ENCODE measurements at places on chromosomes 5 and 9. TPM values are rescaled to one million over a fixed set of nuclear protein-coding genes. Genes with fewer than 3 reads are reported as not detected.
A peak's percentile ranks its signal among the peaks of the same experiment; 100 is the strongest.

SOWAHA gene
- 0.47 TPM for total RNA-seq

ZDHHC12 gene
- total RNA-seq: 54.4 TPM

NR6A1 gene
- total RNA-seq: 1.7 TPM

ENTPD8 gene
- total RNA-seq: not detected

FLT4 gene
- total RNA-seq: 0.86 TPM

BAAT gene
- 0.08 TPM for total RNA-seq

LIFR gene
- 0.10 TPM for total RNA-seq

TTC39B gene
- 23.8 TPM for total RNA-seq

- no peak overlapping the region for H3K27ac ChIP-seq
- H3K4me1 ChIP-seq: no peaks in the 10 kb centered on the region
- H3K27me3 ChIP-seq: no peaks in the 10 kb centered on the region
- no peaks in the 10 kb centered on the region for H3K36me3 ChIP-seq
- H3K4me3 ChIP-seq: no peak overlapping the region
Measured at GRCh38 chr5:45627076-45627656, 69.0 kb downstream of the HCN1 start.

GRCh38 chr5:79053321-79053720, 16.2 kb downstream of the DMGDH start:
- H3K4me1 ChIP-seq: no peaks in the 10 kb centered on the region
- H3K27me3 ChIP-seq: peaks cover 12% of the 10 kb centered on the region
- no peak for DNase-seq
- H3K36me3 ChIP-seq: no peaks in the 10 kb centered on the region

DNA sequence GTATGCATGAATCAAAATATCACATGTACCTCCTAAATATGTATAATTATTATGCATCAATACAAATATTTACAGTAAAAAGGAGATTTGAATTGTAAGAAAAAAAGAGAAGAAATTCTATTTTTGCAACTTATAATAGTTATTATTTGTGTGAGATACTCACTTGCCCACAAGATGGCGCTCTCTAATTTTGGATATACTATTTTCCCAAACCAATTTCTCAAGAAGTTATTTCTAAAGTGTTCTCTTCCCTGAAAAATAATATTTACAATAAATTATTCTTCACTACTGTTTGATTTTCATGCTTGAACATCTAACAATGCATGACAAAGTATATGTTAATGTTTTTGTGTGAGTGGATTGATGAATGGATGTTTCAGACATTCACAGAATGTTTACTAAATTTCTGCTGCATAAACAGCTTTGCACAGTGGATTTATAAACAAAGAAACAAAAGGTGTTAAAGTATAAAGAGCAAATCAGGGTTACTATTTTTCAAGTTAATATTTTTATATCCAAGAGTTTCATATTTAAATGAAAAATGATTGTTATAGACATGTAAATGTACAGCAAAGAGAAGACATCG, 503.4 kb downstream of the PDE4D start:
- H3K36me3 ChIP-seq: no peaks in the 10 kb centered on the region
- no peak overlapping the region for H3K27ac ChIP-seq
- H3K4me3 ChIP-seq: no peak overlapping the region
- H3K4me1 ChIP-seq: no peaks in the 10 kb centered on the region

- H3K36me3 ChIP-seq: no peaks in the 10 kb centered on the region
- peaks cover 3% of the 10 kb centered on the region for H3K27me3 ChIP-seq
- no peak for DNase-seq
Measured at GRCh38 chr9:138063033-138063432, 185.5 kb downstream of the CACNA1B start.

- H3K36me3 ChIP-seq: no peaks in the 10 kb centered on the region
- H3K4me1 ChIP-seq: no peaks in the 10 kb centered on the region
- no peaks in the 10 kb centered on the region for H3K27me3 ChIP-seq
- H3K4me3 ChIP-seq: no peak overlapping the region
- DNase-seq: no peak
Measured at GRCh38 chr9:73515216-73515615, 363.6 kb downstream of the ANXA1 start.

- peaks cover 32% of the 10 kb centered on the region for H3K4me1 ChIP-seq
- peaks cover 2% of the 10 kb centered on the region for H3K36me3 ChIP-seq
- H3K27ac ChIP-seq: no peak overlapping the region
- DNase-seq: no peak
Measured at GRCh38 chr5:134595458-134595838, 37.2 kb downstream of the SAR1B start.

- H3K27ac ChIP-seq: no peak overlapping the region
- H3K4me3 ChIP-seq: no peak overlapping the region
- H3K36me3 ChIP-seq: no peaks in the 10 kb centered on the region
- H3K4me1 ChIP-seq: no peaks in the 10 kb centered on the region
Measured at GRCh38 chr5:58183078-58183785, 276.7 kb downstream of the PLK2 start.

- no peak for DNase-seq
- H3K27me3 ChIP-seq: peaks cover 17% of the 10 kb centered on the region
- no peak overlapping the region for H3K4me3 ChIP-seq
Measured at GRCh38 chr5:98742396-98743073, 30.9 kb upstream of the RGMB start.

DNA sequence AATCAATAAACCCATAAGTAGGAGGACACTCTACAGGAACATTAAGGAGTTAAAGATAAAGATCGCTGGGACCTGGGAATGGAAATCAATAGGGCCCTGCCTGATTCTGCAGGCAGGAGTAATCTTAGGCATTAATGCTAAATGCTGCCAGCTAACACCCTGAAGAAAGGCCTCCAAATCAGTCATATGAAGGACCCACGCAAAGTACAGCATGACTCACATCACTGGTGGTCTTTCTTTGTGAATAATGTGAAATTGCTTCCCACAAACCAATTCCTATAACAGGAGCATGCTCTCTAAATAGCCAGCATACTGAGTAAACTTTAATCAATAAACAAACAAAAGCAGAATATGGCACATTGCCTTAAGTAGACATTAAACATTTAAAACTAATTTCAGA, 172.3 kb downstream of the SEMA5A start:
- no peaks in the 10 kb centered on the region for H3K36me3 ChIP-seq
- DNase-seq: no peak
- no peaks in the 10 kb centered on the region for H3K4me1 ChIP-seq
- no peak overlapping the region for H3K27ac ChIP-seq
- no peaks in the 10 kb centered on the region for H3K27me3 ChIP-seq

GRCh38 chr5:179836225-179837019, 15.7 kb downstream of the SQSTM1 start:
- peaks cover 16% of the 10 kb centered on the region for H3K4me1 ChIP-seq
- peaks cover 35% of the 10 kb centered on the region for H3K36me3 ChIP-seq
- H3K4me3 ChIP-seq: peak overlapping the region; percentile 48
- H3K27ac ChIP-seq: peak overlapping the region; percentile 77
- DNase-seq: peak; percentile 52

DNA sequence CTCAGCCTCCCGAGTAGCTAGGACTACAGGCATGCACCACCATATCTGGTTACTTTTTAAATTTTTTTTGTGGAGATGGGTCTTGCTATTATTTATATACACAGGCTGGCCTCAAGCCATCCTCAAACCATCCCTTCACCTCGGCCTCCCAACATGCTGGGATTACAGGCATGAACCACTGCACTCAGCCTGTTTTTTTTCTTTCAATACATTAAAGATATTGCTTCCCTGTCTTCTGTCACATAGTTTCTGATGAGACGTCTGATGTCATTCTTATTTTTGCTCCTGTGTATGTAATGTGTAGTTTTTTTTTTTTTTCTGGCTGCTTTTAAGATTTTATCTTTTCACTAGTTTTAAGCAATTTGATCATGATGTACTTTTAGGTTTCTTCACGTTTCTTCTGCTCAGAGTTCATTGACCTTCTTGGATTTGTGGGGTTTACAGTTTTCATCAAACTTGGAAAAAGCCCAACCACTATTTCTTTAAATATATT, 11.4 kb upstream of the RGS3 start:
- H3K4me1 ChIP-seq: peaks cover 10% of the 10 kb centered on the region
- H3K27me3 ChIP-seq: peaks cover 6% of the 10 kb centered on the region
- no peak for DNase-seq

GRCh38 chr5:29889051-29889450, 1304.4 kb upstream of the CDH6 start:
- no peak for DNase-seq
- no peaks in the 10 kb centered on the region for H3K27me3 ChIP-seq
- H3K27ac ChIP-seq: no peak overlapping the region
- H3K4me1 ChIP-seq: no peaks in the 10 kb centered on the region
- no peaks in the 10 kb centered on the region for H3K36me3 ChIP-seq

DNA sequence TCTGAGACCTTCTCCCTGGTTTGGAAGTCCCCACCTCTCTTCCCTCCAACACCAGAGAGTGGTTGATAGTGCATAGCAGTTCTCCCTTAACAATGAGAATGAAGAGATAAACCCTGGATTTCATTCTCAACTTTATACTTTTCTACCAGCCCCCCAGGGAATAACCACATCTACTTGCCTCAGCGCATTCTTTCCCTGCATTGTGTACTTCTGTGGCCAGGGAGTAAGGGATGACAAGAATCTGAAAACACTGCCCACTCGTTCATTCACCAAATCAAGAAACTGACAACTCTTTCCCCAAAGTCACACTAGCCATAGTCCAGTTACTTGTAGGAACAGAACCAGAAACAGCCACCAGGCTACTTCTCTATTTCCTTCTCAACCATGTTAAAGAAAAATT, 46.0 kb upstream of the SPIN1 start:
- no peaks in the 10 kb centered on the region for H3K36me3 ChIP-seq
- DNase-seq: no peak
- no peak overlapping the region for H3K27ac ChIP-seq
- H3K4me3 ChIP-seq: no peak overlapping the region
- H3K27me3 ChIP-seq: peaks cover 3% of the 10 kb centered on the region

- H3K36me3 ChIP-seq: no peaks in the 10 kb centered on the region
- no peak overlapping the region for H3K27ac ChIP-seq
- no peak overlapping the region for H3K4me3 ChIP-seq
- H3K27me3 ChIP-seq: peaks cover 5% of the 10 kb centered on the region
- no peak for DNase-seq
Measured at GRCh38 chr9:72256931-72257330, 107.7 kb downstream of the GDA start.

- peaks cover 8% of the 10 kb centered on the region for H3K4me1 ChIP-seq
- H3K36me3 ChIP-seq: no peaks in the 10 kb centered on the region
- no peak overlapping the region for H3K27ac ChIP-seq
Measured at GRCh38 chr5:139847790-139848507, 52.3 kb downstream of the PSD2 start.

- no peaks in the 10 kb centered on the region for H3K36me3 ChIP-seq
- H3K27me3 ChIP-seq: peaks cover 32% of the 10 kb centered on the region
- H3K4me3 ChIP-seq: peak overlapping the region; percentile 58
- peaks cover 7% of the 10 kb centered on the region for H3K4me1 ChIP-seq
- no peak overlapping the region for H3K27ac ChIP-seq
Measured at GRCh38 chr5:168290902-168291341, 523 bp upstream of the WWC1 start.

- no peaks in the 10 kb centered on the region for H3K27me3 ChIP-seq
- no peak overlapping the region for H3K27ac ChIP-seq
- no peak overlapping the region for H3K4me3 ChIP-seq
- no peaks in the 10 kb centered on the region for H3K36me3 ChIP-seq
Measured at GRCh38 chr9:29150606-29151005, 1577.3 kb upstream of the C9orf72 start.

DNA sequence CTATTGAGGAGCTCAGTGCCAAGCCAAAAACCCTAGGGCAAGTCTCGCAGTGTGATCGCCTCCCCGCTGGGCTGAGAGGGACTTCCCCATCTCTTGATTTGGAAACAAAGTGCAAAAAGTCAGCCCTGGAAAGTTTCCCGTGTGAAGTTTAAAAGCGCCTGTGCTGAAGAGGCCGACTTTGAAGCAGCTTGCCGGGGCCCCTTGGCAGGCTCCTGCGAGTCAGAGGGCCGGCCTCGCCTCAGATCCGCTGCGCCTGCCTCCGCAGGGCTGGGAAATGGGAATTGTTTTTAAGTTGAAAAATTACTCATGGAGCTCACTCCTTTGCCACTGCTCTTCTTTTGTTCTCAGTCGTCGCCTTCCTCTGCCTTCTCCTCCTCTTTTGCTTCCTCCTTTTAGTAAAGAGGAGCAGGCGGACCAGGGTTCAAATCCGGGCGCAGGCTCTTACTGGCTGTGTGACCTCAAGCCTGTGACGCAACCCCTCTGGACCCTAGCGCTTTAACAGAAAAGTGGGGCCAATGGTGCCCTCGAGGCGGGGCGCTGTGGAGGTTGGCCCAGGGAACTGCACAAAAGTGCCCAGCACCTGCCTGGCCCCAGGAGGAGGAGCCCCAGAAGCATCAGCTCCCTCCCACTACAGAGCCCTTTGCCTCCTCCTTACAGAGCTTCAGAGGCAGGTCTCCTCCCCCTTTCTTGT, 14.7 kb upstream of the LHX2 start:
- DNase-seq: peak; percentile 24
- H3K36me3 ChIP-seq: peaks cover 9% of the 10 kb centered on the region
- H3K4me3 ChIP-seq: peak overlapping the region; percentile 66
- peaks cover 42% of the 10 kb centered on the region for H3K4me1 ChIP-seq
- no peak overlapping the region for H3K27ac ChIP-seq
- H3K27me3 ChIP-seq: peaks cover 65% of the 10 kb centered on the region

- peaks cover 10% of the 10 kb centered on the region for H3K4me1 ChIP-seq
- H3K27me3 ChIP-seq: peaks cover 2% of the 10 kb centered on the region
- peaks cover 2% of the 10 kb centered on the region for H3K36me3 ChIP-seq
- H3K27ac ChIP-seq: no peak overlapping the region
Measured at GRCh38 chr9:94906713-94907112, 180.2 kb downstream of the AOPEP start.

- no peak for DNase-seq
- H3K27ac ChIP-seq: no peak overlapping the region
- no peaks in the 10 kb centered on the region for H3K36me3 ChIP-seq
- peaks cover 13% of the 10 kb centered on the region for H3K4me1 ChIP-seq
Measured at GRCh38 chr5:143428155-143428554, 24.7 kb upstream of the NR3C1 start.

DNA sequence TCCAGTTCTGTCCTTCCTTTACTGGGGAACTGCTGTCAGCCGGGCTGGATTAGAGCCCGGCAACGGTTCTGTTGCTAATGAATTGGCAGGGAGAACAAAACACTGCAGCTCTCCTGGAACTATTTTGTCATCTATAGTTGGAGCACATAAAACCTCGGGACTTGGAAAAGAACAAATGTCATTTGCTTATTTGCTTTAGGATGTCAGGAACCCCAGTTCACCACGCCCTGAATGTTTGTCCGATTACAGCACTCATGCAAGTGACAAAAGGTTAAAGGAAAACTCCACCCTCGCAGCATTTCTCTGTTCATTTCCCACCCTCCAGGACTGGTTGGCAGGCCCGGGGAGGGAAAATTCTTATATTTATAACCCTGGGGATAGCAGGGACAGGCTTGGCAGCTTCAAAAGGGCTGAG, 66.4 kb upstream of the PLPP1 start:
- peak overlapping the region; percentile 64 for H3K4me3 ChIP-seq
- H3K36me3 ChIP-seq: peaks cover 2% of the 10 kb centered on the region
- DNase-seq: no peak
- H3K27me3 ChIP-seq: no peaks in the 10 kb centered on the region

DNA sequence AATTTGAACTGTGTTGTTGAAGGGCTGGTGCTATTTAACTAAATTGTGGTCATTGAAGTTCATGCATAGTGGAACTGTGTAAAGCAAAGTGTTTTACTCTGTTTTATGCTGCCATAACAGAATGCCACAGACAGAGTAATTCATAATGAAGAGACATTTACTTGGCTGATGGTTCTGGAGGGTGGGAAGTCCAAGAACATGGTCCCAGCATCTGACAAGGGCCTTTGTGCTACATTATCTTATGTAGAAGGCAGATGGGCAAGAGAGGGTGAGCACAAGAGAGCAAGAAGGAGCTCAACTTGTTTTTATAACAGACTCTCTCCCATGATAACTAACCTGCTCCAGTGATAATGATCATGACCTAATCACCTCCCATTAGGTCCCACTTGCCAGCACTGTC, 101.9 kb upstream of the NR3C1 start:
- DNase-seq: no peak
- H3K36me3 ChIP-seq: no peaks in the 10 kb centered on the region
- peaks cover 4% of the 10 kb centered on the region for H3K27me3 ChIP-seq
- H3K27ac ChIP-seq: no peak overlapping the region
- H3K4me3 ChIP-seq: no peak overlapping the region
- H3K4me1 ChIP-seq: no peaks in the 10 kb centered on the region

Measured in activated T-helper 1 cell treated with anti-CD3 and anti-CD28 coated beads, Interleukin-12 subunit alpha, Interleukin-12 subunit beta, Interleukin-2, Interleukin-4 antibody, amounts not matched to agents 30 ng/mL and 10 ng/mL and 1 ng/mL, durations not matched to agents 14 hours and 24 hours and 36 hours (primary cell).